ENCODE measurements at places on chromosomes 3 and 15. TPM values are rescaled to one million over a fixed set of nuclear protein-coding genes. Genes with fewer than 3 reads are reported as not detected.

MESP2 gene
- total RNA-seq: not detected

DNA sequence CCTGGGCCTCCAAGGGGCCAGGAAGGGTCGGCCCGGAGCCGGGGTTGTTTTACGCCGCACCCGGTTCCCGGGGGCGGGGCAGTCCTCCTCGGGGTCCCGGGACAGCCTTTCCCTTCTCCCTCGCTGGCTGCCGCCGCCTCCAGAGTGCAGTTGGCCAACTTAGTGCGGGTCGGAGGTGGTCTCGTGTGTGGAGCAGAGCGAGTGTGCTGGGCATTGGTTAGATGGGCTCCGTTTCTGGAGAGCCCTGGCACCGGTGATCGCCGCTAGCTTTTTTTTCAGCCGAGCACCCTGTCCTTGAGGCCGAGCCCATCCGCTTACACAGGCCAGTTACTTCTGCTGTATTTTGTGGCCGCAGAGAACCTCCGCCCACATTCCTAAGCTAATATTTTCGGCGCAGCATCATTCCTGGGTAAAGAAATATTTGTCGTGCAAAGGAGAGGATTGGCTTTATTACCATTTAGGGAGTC is 585 bp downstream of the KIF23 start:
- peak; percentile 21 for DNase-seq

DNA sequence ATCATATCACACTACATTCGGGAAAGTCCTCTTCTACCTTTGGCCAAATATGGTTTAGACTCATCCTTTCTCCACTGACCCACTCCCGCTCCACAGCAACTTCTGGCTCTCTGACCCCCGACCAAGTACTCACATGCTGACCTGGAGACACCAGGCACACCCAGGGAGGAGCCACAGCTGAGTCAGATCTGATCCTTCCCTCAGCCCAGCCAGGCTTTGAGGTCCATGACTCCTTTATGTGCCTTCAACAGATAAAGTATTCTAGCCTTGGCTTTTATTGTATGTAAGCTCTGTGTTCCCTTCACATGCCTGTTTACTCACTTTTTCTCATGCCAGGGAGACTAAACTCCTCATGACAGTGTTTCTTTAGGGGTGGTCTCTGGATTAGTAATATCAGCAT is 166.9 kb upstream of the UMPS start:
- DNase-seq: no peak

ADGRG7 gene
- total RNA-seq: not detected

DNA sequence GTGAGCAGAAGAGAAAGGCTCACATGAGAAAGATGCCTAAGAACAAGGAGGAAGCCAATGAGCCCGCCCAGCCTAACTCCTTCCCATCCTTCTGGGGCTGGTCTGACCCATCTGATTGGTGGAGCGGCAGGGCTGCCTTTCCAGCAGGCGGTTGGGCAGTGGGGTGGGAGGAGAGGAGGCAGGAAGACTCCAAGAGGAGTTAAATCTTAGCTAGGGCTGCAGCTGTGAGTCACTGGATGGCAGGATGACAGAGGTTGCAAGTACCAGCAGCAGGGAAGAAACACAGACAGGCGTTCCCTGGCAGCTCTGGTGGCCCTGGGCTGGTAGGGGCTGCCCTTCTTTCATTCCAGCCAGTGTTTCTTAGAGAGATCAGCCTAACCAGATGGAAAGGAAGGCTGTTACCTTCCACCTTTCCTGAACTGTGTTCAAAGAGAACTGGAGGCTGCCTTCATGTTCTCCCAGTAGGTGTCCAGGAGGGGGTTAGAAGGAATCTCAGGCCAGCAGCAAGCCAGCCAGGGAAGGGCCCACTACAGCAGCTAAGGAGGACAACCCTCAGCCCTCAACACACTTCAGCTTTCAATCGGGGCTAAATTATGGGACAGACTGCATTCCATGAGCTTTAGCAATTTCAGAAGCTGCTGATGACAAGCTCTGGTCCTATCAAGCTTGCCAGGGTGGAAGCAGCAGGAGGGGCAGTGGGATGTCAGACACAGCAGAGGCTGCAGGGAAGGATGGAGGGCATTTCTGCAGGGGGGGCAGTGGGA is 50.3 kb downstream of the CHSY1 start:
- peak; percentile 45 for DNase-seq

- DNase-seq: no peak
Observed at GRCh38 chr3:50455161-50456018, 48.0 kb downstream of the CACNA2D2 start.

DNA sequence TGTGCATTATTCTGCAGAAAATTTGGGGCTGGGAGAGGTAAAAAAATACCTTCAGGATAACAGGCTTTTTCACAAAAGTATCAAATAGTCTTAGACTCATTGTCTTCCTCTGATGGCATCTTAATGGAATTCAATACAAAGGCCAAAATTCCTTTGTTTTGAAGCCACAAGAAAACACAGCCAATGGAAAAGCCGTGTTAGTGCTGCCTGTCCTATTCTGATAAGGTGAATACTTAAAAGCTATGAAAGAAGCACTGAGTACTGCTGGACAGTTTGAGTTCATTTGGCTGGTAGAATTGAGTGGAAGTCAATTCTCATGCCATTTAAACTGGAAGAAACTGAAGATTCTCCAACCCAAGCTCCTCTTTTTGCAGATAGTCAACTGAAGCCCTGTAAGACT is 395.3 kb upstream of the TPRG1 start:
- DNase-seq: no peak

- DNase-seq: no peak
Observed at GRCh38 chr3:71243229-71243628, 340.3 kb downstream of the FOXP1 start.

GRCh38 chr3:15794842-15795650 is 2.7 kb downstream of the ANKRD28 start:
- DNase-seq: no peak

DNA sequence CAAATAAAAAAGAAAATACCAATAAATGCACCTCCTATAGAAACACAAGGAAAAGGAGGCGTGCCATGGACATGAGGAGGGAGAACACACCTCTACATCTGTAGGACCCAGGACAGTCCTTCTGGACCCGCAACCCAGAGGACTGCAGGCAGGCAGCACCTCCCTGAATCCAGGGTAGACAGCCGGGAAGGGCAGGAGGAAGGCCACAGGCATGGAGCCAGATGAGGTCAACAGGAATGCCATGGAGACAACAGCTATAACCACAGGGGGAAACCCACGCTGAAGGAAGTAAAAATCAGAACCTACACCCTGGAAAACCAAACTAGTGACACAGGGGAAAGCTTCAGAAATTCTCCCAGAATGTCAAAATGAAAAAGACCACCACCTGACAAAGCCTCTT is 248.8 kb upstream of the NSMCE3 start:
- no peak for DNase-seq

DNA sequence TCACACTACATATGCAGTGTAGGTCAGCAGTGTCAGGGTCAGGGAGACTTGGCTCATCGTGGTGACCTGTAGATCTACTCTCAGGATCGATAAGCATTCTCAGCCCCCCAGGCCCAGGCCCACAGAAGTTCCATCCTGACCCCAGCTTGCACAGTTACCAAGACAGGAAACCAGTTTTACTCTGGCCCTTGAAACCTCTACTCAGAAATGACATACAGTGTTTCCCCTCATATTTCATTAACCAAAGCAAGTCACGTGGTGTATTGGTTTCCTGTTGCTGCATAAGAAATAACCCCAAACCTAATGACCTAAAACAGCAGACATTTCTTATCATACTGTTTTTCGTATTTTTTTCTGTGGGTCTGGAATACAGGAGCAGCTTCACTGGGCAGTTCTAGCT is 242.2 kb downstream of the SLCO3A1 start:
- peak; percentile 44 for DNase-seq

TF gene
- total RNA-seq: 1.7 TPM

- DNase-seq: no peak
Observed at GRCh38 chr15:50993598-50993997, 85.1 kb downstream of the AP4E1 start.

GRCh38 chr15:71302861-71303410 is 187.7 kb downstream of the THSD4 start:
- DNase-seq: no peak

CFAP91 gene
- 0.30 TPM for total RNA-seq

DNA sequence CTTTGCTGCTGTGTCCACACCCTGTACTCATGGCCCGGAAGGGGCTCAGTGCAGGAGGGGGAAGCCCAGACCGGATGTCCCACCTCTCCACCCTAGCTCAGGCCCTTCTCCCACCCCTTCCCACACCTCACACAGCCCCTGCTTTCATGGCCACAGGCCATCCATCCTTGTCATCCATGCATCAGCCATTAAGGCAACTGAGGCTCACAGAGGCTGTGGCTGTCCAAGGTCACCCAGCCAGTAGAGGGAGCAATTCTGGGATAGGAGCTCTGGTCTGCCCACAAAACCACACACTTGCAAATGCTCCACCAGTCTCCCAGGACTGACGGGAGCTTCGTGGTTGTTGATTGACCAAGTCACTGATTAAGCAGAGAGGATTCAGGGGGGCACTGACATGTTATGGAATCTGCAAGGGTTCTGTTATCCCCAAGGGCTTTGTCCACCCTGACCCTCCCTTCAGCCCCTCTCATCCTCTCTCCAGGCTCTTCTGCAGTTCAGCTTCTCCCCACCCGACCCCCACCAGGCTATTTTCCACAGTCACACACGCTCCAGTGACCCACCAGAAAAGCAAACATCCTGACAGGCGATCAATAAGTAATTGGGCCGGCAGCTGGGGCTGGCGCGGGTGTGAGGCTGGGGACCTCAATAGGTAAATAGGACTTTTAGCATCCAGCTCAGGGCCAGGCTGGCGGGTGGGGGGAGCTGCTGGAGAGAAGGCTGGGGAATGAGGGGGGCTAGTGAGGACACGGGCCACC is 15.1 kb downstream of the LINGO1 start:
- DNase-seq: no peak

GRCh38 chr3:47298439-47298838 is 15.7 kb downstream of the KLHL18 start:
- no peak for DNase-seq

SLC24A5 gene
- not detected for total RNA-seq

DNA sequence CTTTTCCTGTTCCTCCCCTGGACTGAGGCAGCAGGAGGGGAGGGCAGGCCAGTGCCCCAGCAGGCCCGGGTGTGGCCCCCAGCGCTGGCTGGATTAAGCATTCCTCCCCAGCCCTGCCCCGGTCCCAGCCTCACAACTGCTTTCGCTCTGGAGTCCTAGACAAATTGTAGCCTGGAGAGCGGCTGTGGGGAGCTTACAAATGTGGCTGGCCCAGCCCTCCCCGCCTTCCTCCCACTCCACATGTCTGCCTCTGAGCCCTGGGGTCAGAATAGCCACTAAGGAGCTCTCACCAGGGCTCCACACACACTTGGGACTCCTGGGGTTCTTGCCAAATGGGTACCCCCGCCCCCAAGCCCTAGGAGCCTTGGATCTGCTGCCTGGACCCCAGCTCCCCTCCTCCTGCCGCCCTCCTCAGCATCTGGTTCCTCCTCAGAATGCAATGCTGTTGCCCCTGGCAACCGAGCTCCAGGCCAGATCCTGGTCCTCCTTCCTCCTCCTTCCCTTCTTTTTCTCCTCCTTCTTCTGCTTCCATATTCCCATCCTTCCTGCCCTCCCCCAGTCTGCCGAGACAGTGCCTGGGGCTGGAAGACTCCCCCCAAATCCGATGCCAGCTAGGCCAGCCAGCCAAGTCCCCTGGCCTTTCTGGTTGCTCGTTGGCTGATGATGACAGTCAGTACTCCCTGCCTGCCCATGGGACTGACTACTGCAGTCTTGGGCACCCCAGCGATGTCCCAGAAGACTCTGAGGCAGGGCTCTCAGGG is 91.1 kb downstream of the LINGO1 start:
- DNase-seq: no peak

DNA sequence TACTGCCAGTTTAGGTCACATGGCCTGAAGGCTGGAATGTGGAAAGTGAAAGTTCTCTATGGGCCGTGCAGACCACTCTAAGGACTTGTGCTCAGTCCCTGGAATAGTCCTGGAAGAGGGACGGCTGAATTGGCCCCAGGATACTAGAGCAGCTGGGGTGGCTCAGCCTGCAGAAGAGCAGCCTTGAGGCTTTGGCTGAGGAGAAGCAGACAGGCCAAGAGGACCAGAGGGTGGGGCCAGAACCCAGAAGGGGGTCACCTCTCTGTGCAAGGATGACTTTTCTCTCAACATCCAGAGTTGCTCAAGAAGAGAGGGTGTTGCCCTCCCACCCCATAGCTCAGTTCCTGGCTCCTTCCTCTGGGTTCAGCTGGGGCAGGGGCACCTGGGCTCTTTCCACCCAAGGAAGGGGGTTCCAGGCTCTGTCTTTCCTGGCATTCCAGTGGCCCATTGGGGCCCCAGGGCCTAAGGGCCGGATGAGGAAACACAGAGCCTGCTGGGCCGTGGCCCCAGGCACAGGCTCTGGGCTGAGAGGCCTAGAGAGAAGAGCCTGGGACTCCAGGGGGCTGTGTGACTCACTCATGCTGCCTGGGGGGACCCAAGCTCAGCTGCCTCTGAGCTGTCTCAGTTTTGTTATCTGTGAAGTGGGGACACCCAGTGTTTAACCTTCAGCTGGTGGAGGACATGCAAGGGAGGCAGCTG is 8.5 kb upstream of the FBLN2 start:
- DNase-seq: no peak

- DNase-seq: no peak
Observed at GRCh38 chr3:123072152-123072551, 5.3 kb downstream of the PDIA5 start.

DNA sequence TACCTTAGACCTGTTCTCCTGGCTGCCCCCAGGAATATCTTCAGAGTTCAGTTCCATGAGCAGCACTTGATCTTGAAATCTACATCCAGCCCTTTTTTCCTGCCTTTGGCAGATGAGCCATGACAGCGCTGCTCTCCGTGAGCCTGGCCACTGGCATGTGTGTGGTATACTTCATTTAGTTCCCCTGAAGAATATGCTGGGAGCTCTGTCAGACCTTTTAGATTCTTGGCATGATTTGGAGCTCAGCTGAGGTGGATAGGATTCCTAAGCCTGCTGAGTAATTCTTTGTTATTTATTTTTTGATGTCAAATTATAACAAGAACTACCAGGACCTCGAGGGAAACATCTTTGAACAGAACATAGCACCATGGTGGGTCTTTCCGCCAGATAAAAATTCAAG is 121.7 kb downstream of the EDEM1 start:
- DNase-seq: no peak
